ENCODE measurements at places on chromosomes 2 and 18.

DNA sequence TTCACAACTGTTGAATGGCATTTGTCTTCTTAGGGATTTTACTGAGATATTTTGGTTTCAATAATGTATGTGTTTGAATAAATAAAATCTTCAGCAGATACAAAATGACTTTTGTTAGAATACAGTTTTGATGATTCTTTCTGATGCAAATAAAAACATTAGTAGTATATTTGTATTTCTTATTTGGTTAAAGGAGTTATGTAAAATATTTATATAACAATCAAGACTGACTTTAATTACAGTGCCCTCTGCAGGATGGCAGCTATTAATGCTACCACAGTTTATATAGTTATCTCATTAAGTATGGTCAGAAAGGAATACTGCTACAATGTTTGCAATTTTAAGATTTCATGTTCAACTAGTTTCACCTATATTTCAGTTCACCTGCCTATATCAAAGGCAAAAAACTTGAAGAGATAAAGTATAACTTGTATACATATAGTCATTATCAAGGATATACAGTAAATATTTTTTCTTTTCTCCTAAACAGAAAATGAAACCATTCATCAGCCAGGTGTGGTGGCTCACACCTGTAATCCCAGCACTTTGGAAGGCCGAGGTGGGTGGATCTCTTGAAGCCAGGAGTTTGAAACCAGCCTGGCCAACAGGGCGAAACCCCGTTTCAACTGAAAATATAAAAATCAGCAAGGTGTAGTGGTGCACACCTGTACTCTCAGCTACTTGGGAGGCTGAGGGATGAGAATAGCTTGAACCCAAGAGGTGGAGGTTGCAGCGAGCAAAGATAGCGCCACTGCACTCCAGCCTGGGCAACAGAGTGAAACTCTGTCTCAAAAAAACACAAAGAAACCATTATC lies 19.8 kb downstream of the ARL5A start:
- no peak for DNase-seq

DNA sequence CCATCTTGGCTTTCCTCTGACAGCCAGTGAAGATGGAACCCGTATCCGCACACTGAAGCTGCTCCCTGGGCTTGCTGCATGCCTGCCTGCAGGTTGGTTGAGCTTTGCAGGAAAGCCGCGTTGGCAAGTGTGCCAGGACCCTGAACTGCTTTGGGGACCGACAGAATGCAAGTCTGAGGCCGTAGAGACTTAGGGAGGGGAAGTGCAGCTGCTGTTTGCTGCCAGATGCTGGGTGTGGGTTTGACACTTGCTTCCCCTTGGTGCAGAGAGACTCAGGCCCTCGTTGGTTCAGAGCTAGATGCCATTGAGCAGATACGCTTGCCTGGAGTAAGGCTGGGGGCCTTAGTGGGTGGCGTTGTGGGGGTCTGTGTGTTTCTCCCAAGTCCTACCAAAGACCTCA lies 13.1 kb upstream of the PHLPP1 start:
- DNase-seq: no peak

- DNase-seq: no peak
Observed at GRCh38 chr2:148613231-148614013, 31.1 kb upstream of the EPC2 start.

GRCh38 chr2:17827316-17827715 lies 11.1 kb downstream of the MSGN1 start:
- DNase-seq: no peak

DNA sequence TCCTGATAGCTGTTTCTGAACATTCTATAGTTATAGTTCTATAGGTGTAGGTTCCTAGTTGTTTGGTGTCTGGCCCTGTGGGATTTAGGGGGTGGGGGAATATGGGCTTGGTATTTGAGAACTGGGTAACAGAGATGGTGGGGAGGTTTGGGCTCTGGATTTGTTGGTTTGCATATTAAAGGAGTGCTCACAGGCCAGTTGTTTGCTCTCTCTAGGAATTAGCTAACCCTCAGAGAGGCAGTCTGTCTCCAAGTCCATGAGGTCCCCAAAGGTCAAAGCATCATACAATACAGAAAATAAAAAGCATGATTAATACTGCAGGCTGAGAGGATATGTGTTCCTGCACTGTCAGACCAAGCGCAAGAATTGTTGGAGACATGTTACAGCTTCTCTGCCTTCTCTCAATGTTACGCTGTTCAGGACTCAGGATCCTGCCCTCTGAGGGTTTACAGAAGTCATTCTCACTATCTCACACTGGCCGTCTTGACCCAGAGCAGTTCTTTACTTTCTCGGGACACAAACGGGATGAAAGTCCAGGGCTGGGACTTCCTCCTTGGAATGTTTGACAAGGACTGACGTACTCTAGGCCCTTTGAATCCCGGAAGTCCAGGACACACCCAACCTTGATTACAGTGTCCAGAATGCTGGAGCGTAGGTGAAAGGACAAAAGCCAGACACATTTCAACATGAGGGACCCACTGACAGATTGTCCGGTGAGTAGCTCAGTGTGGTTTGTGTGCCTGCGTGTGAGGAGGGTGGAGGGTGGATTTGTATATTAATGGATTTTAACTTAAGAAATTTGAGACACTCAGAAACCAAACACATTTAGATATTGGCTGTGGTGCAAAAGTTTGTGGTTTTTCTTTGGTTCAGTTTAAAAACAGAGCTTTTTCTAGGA lies at the start of gene NOSTRIN:
NOSTRIN (plus strand) TSS at position 677 of the 898 bp plus-strand sequence; CDS start at position 687, 10 bp downstream.
- DNase-seq: no peak

DNA sequence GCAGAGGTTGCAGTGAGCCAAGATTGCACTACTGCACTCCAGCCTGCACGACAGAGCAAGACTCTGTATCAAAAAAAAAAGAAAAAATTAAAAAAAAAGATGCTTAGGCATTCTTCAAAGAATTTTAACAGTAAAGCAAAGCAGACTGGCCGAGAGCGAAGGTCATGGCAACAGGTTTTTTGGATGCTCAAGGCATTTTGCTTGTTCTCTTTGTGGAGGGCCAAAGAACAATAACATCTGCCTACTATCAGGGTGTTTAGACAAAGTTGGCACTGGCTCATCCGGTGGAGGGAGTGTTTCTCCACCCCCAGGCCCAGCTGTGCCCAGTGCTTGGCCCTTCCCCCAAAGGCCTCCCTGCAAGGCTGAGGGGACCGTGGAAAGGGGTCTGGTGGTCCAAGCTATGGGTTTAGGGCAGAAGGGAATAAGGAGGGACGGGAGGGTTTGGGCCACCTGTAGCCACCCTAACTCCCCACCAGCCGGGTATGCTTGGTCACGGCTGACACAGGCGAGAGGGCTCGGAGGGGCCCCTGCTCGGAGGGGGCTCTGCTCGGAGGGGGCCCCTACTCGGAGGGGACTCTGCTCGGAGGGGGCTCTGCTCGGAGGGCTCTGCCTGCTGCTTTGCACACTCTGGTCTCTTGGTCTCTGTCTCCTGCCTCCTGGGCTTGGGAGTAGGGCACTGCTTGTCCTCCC lies 26.7 kb upstream of the ALLC start:
- no peak for DNase-seq

- no peak for DNase-seq
Observed at GRCh38 chr2:39114771-39115170, 6.1 kb downstream of the SOS1 start.

DNA sequence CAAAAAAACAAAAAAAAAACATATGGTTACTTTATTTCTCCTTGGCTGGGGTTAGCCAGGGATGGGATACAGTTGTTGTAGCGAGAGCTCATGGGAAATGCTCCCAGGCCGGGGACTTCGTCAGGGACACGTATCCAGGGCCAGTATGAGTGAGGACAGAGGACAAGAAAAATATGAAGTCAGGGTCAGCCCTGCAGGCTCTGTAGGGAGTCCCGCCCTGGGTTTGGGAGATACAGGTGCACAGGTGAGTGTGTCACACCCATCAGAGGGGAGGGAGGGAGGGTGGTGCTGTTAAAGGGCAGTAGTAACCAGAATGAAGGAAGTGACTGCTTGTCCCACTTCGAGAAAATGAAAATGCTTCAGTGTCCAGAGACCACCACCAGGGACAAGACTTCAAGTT lies 55.6 kb upstream of the RBM44 start:
- no peak for DNase-seq

- DNase-seq: no peak
Observed at GRCh38 chr2:235610696-235611257, 116.9 kb downstream of the AGAP1 start.

DNA sequence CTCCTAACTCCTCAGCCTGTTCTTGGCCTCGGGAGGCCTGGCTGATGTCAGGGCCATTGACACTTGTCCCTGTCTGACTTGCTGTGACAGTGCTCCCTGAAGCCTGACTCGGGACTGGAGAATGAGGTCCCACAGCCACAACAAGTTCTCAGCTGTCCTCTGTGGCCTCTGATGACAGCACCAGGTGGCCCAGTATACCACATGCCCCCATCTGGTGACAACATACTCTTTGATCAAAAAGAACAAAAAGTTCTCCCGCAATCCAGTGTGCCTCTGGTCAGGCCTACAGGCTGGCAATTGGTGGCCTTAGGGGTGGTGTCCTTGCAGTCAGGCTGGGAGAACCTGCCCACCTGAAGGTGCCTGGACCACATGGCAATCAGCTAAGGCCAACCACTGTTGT lies 102.6 kb downstream of the SEPTIN10 start:
- DNase-seq: no peak

DNA sequence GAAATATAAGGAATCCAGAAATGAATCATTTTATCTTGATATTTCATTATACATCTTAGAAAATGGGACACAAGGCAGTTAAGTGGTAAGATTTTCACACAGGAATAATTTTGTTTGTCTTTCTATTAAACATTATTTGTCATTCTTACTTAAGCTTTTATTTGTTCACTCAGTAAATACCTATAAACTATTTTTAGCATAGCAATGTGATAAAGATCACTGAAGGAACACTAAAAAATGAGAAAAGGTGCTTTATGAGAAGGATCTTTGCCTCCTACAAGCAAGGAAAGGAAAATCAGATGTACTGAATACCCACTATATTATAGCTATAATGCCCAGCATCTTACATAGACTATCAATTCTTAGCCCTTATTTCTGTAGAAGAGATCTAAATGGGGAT lies 176.2 kb upstream of the NYAP2 start:
- DNase-seq: no peak

- DNase-seq: no peak
Observed at GRCh38 chr2:230010501-230010900, 58.2 kb downstream of the SLC16A14 start.

- no peak for DNase-seq
Observed at GRCh38 chr2:105864262-105864661, 119.5 kb downstream of the NCK2 start.

- DNase-seq: no peak
Observed at GRCh38 chr18:39453356-39453755, 1887.8 kb upstream of the CELF4 start.

GRCh38 chr2:203822240-203822639 lies 45.3 kb upstream of the CTLA4 start:
- no peak for DNase-seq

DNA sequence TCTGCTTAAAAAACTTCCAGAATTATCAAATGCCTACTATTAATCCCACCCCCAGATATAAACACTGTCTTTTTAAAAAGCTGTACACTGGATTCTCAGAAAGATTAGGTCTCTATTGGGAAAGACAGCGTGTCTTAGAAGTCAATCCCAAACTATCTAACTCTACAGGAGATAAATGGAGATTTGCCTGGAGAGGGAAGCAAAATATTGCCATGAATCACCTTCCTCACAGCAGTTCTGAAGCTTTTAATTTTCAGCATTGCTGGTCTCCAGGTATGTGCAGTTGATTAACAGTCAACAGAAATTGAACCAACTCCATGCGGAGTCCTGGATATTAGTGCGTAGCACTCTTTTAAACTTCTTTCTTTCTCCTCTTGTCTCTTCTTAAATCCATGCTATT lies 122.2 kb downstream of the DSC3 start:
- DNase-seq: no peak

DNA sequence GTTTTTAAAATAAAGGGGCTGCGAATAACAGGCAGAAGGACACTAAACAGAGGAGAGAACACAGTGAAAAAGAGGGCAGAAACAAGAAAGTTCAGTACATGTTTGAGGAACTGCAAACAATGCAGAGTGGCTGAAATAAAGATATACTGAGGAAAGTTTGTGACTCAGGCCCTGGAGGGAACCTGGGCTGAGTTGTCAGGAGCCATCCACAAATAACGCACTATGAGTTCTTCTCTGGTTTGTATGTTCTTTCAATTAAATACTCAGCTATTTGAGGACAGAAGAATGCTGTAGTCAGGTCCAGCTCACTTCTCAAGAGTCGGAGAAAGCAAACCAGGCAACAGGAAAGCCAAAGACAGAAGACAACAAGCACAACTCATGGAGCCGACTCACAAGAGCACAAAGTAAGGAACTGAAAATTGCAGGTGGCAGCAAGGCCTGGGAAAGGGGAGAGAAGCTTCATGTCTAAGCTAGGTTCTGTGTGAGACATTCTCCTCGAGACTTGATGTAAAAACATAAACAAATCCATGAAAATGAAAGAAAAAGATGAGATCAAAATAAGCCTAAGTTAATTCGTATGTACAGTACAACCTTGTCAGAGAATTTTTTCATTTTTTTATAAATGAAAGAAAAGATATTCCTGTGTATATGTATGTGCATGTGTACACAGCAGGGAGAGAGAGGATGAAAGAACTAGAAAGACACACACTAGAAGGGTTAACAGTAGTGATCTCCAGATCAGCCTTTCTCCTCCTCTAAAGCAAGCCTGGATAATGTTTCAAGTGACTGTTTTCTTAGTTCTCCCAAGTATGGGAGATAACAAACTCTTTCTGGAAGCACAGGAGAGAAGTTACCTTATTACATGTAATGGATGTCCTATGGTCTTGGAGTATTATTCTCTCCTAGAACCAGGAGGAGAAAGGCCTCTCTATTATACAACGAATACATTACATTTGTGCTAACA lies 41.5 kb downstream of the CHN1 start:
- no peak for DNase-seq

- no peak for DNase-seq
Observed at GRCh38 chr18:61734396-61734795, 158.4 kb downstream of the RNF152 start.

GRCh38 chr2:74440378-74441169 lies 1.2 kb downstream of the RTKN start:
- DNase-seq: no peak

DNA sequence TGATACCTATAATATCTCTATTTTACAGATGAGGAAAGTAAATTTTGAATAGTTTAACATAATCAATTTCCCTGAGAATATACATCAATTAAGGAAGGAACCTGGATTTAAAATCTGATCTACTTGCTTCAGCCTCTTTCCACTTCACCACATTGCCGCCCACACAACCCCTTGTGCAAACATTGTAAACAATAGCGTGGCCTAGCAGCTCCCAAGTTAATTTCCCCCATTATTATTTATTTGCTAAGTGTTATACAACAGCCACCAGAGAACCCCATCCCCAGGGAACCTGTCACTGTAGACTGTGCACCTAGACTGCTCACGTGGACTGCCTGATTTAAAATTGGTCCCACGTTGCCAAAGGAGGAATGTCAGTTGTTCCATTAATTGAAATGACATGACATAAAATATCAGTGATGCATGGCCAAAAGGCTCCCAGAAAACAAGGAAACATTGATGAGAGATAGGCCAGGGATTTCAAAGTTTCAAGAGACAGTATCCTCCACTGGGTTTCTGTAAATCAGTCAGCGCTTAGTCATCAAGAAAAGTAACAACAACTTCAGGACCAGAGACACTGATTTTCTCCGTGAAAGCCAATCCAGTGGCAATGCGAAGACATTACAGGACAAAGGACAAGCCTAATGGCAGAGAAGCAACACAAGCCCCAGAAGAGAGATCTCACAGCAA lies 41.3 kb downstream of the SCG2 start:
- DNase-seq: no peak

All from effector CD4-positive, alpha-beta T cell (primary cell).